ENCODE measurements at places on chromosomes 12 and 14. TPM values are rescaled to one million over a fixed set of nuclear protein-coding genes. Genes with fewer than 3 reads are reported as not detected.

Gene MORN3
- not detected for total RNA-seq

DNA sequence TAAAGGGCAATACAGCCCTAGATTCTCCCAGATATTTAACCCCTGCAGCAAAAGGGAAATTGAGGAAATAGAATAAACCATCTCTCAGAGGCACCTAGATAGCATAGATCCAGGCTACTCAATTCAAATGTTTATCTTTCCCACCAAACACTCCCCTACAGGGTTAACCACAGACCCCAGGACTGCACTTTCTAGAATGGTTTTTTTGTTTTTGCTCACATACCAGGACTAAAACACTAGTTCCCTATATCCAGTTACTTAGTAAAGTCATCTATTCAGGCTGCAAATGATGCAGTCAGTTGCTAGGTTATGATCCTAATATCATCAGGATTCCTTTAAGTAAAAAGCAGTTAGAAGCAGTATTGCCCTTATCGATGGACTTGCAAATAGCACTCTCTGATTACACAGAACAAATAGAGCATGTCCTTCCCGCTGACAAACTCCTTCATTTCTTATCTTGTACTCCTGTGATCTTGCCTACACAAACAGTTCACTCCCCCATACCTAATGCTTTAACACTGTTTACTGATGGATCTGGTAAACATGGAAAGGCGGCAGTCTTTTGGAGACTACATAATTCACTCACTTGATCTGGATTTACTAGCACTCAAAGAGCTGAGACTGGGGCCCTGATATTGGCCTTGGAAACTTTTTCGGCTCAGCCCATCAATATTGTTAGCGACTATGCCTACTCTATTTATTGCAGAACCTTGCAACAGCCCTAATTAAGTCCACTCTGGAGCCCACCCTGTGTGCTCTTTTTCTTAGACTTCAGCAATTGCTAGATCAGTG lies 257.2 kb upstream of the DIO2 start:
- no peak for DNase-seq

Gene BLOC1S1
- total RNA-seq, result 187 TPM

GRCh38 chr14:89465876-89466275 lies 48.8 kb upstream of the FOXN3 start:
- DNase-seq, result no peak

DNA sequence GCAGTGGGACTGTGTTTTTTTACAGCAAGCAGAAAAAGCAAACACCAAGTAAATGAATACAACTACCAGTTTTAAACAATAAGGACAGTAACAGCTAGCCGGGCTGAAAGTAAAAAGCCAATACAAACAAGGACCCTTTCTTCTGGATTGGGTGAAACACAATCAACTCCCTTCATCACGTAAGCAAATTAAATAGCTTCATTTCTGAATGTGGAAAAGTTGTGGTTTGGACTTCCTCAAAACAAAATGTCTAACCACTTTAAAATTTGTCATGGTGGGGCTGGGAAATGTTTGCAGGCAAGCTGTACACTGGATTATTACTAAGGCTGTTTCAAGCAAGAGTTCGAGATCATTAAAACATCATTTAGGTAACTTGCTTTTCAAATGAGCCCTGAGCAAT lies 47.4 kb downstream of the TCHP start:
- no peak for DNase-seq

GRCh38 chr14:38808734-38809455 lies 294.1 kb downstream of the SEC23A start:
- DNase-seq, result no peak

Gene FBRSL1
- total RNA-seq, result 57.4 TPM

Gene LUM
- total RNA-seq, result 0.29 TPM

Gene AQP6
- not detected for total RNA-seq

DNA sequence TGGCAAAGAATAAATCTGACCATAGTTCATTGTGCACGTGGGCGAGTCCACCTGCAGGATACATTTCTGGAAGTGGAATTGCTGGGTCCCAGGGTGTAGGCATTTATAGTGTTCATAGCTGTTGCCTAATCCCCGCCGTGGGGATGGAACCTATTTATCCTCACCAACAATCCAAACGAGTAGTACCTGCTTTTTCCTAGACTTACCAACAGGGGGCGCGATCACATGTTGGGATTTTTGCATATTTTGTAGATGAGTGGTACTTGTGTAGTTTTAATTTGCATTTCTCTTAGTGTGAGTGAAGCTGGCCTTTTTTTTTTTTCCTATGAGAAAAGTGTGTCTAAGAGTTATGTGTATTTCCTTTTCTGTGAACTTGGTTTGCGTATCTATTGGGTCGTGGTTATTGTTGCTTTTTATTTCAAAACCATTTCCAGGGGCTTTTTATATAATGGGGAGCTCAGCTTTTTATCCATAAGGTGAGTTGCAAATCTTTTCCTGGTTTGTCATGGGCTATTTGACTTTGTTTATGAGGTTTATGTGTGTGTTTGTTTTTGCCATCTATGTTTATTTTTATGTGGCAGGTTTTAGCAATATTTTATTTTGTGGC lies 67.2 kb downstream of the CCDC92 start:
- DNase-seq, result peak; percentile 40

GRCh38 chr12:2691345-2692071 lies 103.3 kb upstream of the FKBP4 start:
- no peak for DNase-seq

DNA sequence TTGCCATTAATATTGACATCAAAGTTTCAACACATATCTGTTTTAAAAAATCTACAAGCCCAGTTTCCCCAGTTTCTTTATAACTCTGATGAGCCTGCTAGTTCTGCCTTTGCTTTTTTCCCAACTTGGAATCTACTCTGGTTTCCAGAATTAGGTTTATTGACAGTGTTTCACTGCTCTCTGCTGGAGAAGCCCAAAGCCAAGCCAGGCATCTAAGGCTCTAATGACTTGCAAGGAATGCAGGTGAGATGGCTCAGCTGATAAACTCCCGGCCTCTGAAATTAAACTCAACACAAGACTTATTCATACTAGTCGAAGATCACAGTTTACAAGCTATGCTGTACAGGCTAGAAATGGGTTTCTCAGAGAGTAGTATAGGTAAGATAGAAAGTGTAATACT lies 54.3 kb downstream of the HMGA2 start:
- no peak for DNase-seq

Gene GNB3
- 0.29 TPM for total RNA-seq

DNA sequence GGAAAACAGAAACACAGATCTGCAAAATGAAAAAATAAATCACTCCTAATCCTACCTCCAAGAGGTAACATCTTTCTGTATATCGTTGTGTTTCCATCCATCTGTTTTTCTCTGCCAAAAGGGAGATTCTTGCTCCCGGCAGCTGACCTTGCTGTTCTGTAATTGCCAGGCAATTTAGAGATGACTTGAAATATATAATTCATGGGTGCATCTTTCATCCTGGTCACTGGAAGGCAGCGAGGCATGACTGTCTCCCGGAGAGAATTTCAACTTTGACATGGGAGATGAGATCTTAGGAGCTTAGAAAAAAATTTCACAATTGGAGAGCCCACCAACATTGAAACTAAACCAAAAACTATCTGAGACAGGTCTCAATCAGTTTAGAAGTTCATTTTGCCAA lies 53.0 kb downstream of the WSCD2 start:
- no peak for DNase-seq

GRCh38 chr12:111408686-111409402 lies 3.1 kb downstream of the SH2B3 start:
- no peak for DNase-seq

Gene ESRRB
- total RNA-seq, result not detected

- DNase-seq, result no peak
These were observed 12.2 kb downstream of the CCDC175 start for GRCh38 chr14:59564366-59564765.

Gene KRT77
- total RNA-seq, result not detected

Gene GRIP1
- 3.0 TPM for total RNA-seq

Gene TMEM119
- not detected for total RNA-seq

Gene AACS
- total RNA-seq, result 20.6 TPM

Gene PRR4
- total RNA-seq, result 0.29 TPM

- peak; percentile 4 for DNase-seq
These were observed 22.2 kb downstream of the ST8SIA1 start for GRCh38 chr12:22312336-22312735.

- DNase-seq, result no peak
These were observed 6.0 kb upstream of the SOS2 start for GRCh38 chr14:50237427-50237826.

DNA sequence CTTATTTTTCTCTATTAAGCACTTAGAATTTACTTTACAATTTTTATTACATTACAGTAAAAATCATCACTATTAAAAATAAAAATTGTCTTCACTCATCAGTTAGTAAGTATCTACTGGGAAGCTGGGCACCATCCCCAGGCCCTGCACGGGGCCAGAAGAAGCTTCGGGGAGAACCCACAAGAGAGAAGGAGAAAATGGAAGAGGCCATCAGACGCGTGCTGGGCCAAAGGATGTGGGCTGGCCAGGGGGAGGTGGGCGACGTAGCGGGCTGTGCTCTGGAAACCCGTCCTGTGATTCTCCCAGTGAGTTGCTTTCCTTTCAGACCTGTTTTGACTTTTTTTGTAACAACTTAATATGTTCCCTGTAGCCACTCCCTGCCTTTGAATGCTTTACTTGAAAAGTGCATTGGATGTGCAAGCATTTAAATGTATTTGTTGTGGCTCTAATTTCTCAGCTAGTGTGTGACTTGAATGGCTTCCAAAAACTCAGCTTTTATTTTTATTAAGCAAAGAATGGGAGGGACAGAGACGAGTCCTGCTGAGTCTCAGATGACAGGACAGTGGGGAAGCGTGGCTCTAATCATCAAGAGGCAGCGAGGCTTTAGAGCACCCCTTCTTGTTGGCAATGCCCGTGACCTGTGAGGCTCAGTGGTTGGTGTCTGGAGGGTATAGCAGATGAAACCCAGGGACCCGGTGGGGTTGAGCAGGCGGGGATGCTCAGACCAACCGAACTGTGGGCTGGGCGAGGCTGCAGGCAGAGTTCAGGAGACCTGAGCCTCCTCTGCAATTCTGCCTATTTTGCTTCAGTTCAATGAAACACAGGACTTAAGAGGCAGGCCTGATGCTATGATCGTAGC lies 38.8 kb downstream of the SYNE3 start:
- DNase-seq, result no peak
